Fibroblast of skin of left biceps (primary cell): ENCODE measurements at places on chromosomes 4 and X.

DNA sequence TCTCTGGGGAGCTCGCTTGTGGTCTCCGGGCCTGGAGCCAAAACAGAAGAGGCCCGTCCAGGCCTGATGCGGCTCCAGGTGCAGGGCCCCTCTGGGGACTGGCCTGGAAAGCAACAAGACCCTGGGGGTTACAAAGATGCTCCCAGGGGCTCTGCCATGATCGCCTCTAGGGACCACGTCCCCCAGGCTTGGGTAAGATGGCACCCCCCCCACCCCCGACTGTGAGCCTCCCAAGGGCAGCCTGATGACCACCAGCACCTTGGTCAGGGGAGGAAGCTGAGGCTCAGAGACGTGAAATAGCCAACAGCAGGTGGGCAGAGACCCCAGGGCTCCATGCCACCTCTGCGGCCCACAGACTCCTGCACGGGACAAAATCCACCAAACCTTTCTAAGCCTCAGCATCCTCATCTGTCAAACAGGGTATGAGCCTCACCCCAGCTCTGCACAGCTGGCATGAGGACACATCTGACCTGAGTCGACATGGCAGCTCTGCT is 25.4 kb downstream of the C4orf50 start:
- DNase-seq, result no peak

GRCh38 chrX:72271812-72272211 is 5.2 kb downstream of the RPS4X start:
- no peak for DNase-seq

- no peak for DNase-seq
These were observed 104.6 kb upstream of the NWD2 start for GRCh38 chr4:37139987-37140386.

- DNase-seq, result peak; percentile 82
These were observed 51.2 kb upstream of the PGRMC2 start for GRCh38 chr4:128338634-128339355.

- no peak for DNase-seq
These were observed at the start of gene SLC34A2 for GRCh38 chr4:25654971-25655963. SLC34A2 (plus strand) TSS chr4:25655851; CDS start chr4:25662501, 6,650 bp downstream.

DNA sequence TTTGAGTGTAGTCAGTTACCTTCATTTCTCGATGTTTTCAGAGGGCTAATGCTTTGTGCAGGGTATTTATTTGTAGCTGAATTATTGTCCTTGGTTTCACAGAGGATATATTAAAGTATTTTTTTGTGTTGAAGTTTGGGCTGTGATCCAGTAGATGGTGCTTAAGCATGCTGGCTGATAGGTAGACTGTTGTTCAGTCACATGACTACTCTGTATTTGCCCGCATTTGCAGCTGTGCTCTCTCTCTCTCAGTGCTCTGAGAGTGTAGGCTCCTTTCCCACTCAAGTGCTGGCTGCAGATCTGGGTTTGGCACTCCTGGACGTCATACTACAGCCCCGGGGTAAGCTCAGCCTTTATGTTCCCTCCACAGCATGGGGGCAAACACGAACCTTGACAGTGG is 21.7 kb downstream of the RAB40AL start:
- no peak for DNase-seq

DNA sequence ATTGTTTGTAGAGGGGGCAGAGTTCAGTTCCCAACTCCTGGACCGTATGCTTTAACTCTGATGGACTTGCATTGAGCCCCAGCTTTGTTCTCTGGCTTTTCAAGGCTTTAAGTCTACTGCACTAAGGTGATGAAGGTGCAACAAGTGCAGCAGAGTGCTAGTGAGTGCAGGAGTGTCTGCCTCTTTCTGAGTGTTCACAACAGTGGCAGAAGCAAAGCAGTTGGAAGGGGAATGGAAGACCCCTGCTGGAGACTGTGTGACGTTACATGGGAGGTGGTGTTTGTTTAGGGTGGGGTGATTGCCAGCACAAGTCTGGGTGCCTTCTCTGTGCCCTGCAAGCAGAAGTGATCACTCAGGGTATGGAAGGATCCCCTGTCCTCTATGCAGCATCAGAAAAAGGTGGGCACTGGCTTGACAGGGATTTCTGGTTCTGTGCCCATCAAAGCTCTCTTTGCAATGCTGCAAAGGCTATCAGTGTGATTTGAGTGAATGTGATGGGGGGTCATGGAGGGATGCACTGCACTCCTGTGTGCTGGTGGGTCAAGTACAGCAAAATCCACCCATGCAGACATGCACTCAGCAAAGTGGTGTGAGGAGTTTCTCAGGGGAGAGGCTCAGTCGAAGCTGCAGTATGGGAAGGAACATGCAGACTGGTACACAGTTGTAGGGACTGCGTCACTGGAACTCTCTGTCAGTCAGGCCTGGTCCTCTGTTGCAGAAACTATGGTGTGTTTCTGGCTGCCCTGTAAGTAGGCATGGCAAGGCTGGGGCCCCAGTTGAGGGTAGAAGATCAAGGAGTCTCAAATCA is 70.9 kb upstream of the UGT2B7 start:
- no peak for DNase-seq
